Activated naive CD8-positive, alpha-beta T cell treated with anti-CD3 and anti-CD28 coated beads, Interleukin-2, amount 10 ng/mL, durations not matched to agents 7 days and 5 days (primary cell): ENCODE measurements at places on chromosomes 6 and 20.
A peak's percentile ranks its signal among the peaks of the same experiment; 100 is the strongest.

DNA sequence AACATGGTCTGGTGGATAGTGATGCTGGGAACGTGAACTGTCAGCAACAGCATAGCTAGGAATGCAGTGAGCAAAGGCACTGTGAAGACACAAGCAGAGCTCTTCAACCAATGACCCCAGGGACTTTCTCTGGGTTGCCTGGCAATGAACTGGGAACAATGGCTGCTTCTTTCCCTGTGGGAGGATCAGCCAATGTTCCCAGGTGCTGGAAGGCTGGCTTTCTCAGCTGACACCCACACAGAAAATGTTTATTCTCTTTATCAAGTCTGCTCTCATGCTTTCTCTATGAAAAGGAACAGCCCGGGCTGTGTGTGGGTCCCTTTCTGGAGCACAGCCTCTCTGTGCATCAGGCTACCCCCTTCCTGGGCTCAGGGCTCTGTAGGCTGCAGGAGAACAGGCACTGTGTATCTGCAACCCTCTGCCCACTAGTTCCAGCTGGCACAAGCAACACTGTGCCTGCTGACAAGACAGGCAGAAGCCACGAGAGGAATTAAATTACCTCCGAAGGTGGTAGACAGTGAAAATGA, 54.2 kb downstream of the HFE start:
- no peaks in the 10 kb centered on the region for H3K27me3 ChIP-seq
- peaks cover 10% of the 10 kb centered on the region for H3K4me1 ChIP-seq
- H3K4me3 ChIP-seq, result no peak overlapping the region
- no peak for DNase-seq
- H3K27ac ChIP-seq, result no peak overlapping the region

GRCh38 chr6:128731249-128732165, 151.4 kb upstream of the LAMA2 start:
- no peak overlapping the region for H3K27ac ChIP-seq
- no peak overlapping the region for H3K4me3 ChIP-seq
- DNase-seq, result no peak
- no peaks in the 10 kb centered on the region for H3K36me3 ChIP-seq
- peaks cover 16% of the 10 kb centered on the region for H3K27me3 ChIP-seq

DNA sequence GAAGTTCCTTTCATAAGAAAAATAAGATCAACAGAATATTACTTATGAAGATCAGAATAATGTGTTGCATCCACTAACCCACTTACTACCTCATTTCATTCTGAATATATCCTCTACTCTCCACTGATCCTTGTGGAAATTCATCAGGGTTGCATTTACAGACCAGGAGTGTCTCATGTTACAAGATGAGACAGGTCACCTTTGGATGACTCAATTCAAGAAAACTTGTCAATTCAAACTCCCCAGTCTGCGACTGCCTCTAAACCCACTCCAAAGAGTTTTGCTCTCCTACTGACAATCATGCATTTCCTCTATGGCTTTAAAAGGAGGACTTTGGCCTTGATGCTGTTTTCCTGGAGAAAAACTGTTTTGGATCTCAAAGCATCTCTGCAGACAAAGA, 68.4 kb downstream of the ID4 start:
- no peaks in the 10 kb centered on the region for H3K27me3 ChIP-seq
- H3K27ac ChIP-seq, result no peak overlapping the region

- H3K4me3 ChIP-seq, result no peak overlapping the region
- H3K27ac ChIP-seq, result no peak overlapping the region
- no peaks in the 10 kb centered on the region for H3K36me3 ChIP-seq
These were observed 2.6 kb upstream of the CENPW start for GRCh38 chr6:126337323-126337722.

DNA sequence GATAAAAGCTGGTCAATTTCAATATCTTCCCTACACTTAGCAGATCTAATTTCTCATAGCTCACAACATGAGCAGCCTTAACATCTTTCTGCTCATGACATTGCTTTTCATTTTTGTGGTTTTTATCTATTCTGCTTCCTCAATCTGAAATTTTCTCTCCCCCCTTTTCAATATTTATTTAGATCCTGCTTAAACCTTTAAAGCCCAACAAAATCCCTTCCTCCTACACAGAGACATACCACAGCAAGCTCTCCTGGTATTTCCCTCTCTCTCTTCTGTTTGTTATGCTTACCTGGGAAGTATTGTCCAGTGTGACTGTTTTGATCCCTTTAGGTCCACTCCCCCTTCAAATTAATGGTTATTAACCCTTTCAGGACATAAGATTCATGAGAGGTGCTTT, 582.5 kb downstream of the RFPL4B start:
- no peak for DNase-seq
- H3K36me3 ChIP-seq, result no peaks in the 10 kb centered on the region
- H3K4me1 ChIP-seq, result no peaks in the 10 kb centered on the region

DNA sequence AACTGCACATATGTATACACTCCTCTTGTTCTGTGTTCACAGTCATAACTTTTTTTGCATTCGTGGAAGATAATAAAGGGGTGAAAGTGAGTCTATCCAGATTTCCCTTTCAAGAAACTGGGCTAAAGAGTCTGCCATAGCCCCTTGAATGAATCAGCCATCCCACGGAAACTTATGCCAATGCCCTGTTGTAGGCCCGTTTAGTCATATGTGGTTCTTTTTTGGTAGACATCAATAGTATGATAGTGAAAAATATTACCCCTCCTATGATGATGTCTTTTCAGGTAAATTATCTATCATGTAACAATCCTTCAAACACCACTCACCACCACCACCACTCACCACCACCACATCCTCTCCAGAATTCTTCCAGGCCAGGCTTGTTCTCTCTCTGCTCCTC, 99.9 kb upstream of the MYLIP start:
- no peak for DNase-seq
- H3K36me3 ChIP-seq, result no peaks in the 10 kb centered on the region
- H3K27me3 ChIP-seq, result peaks cover 8% of the 10 kb centered on the region

DNA sequence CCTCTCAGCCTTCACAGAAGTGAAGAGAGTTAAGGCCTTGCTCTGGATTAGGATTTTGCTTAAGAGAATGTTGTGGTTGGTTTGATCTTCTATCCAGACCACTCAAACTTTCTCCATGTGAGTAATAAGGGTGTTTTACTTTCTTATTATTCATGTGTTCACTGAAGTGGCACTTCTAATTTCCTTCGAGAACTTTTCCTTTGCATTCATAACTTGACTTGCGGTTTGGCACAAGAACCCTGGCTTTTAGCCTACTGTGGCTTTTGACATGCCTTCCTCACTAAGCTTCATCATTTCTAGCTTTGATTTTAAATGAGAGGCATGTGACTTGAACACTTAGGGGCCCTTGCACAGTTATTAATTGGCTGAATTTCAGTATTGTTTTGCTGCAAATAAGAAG, 166.1 kb upstream of the OPRM1 start:
- H3K4me1 ChIP-seq, result no peaks in the 10 kb centered on the region
- H3K27ac ChIP-seq, result no peak overlapping the region
- no peak for DNase-seq

- no peak for DNase-seq
- H3K27ac ChIP-seq, result no peak overlapping the region
- no peaks in the 10 kb centered on the region for H3K27me3 ChIP-seq
- no peaks in the 10 kb centered on the region for H3K4me1 ChIP-seq
These were observed 70.1 kb downstream of the RNF144B start for GRCh38 chr6:18457065-18457737.

- no peaks in the 10 kb centered on the region for H3K4me1 ChIP-seq
- DNase-seq, result no peak
- H3K4me3 ChIP-seq, result no peak overlapping the region
- no peaks in the 10 kb centered on the region for H3K36me3 ChIP-seq
These were observed 81.7 kb downstream of the COL9A1 start for GRCh38 chr6:70221025-70221714.

DNA sequence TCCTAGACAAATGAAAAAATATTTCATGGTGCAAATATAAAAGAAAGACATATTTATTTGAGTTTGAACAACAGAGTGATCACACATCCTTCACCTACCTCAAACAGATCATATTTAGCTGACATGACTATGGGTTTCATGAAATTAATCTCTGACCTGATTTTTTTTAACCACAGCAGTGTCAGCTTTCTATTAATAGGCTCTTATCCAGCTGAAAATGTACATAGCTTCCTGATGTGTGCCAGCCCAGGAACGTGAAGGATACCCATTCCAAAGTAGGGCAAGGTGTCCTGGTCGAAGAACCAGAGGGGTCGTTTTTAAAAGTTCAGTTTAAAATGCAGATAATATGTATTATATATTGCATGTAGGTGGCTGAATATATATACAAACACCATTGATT, 19.8 kb downstream of the TRDN start:
- H3K4me1 ChIP-seq, result no peaks in the 10 kb centered on the region
- H3K4me3 ChIP-seq, result no peak overlapping the region
- no peak for DNase-seq
- H3K36me3 ChIP-seq, result no peaks in the 10 kb centered on the region

GRCh38 chr6:154479351-154479769, 31.1 kb downstream of the CNKSR3 start:
- H3K36me3 ChIP-seq, result no peaks in the 10 kb centered on the region
- DNase-seq, result no peak
- no peak overlapping the region for H3K4me3 ChIP-seq
- H3K27ac ChIP-seq, result no peak overlapping the region

DNA sequence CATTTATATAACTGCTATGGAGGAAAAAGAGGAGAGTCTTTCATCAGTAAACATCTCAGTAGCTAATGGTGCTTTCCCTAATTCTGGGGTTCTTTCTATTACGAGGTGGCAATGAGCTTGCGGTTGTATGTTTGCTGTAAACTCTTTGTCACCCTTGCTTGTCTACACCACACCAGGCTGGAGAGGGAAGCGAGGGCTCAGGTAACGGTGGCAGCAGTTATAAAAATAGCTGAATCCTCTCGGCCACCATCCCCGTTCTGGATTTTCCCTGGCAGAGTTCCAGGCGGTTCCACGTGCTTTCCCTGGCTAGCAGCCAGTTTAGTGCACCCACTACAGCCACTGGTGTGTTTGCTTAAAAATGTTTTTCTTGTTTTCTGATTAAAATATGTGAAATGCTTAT, 39.0 kb downstream of the MAS1 start:
- no peak for DNase-seq
- no peak overlapping the region for H3K27ac ChIP-seq
- H3K36me3 ChIP-seq, result no peaks in the 10 kb centered on the region
- peaks cover 14% of the 10 kb centered on the region for H3K4me1 ChIP-seq

DNA sequence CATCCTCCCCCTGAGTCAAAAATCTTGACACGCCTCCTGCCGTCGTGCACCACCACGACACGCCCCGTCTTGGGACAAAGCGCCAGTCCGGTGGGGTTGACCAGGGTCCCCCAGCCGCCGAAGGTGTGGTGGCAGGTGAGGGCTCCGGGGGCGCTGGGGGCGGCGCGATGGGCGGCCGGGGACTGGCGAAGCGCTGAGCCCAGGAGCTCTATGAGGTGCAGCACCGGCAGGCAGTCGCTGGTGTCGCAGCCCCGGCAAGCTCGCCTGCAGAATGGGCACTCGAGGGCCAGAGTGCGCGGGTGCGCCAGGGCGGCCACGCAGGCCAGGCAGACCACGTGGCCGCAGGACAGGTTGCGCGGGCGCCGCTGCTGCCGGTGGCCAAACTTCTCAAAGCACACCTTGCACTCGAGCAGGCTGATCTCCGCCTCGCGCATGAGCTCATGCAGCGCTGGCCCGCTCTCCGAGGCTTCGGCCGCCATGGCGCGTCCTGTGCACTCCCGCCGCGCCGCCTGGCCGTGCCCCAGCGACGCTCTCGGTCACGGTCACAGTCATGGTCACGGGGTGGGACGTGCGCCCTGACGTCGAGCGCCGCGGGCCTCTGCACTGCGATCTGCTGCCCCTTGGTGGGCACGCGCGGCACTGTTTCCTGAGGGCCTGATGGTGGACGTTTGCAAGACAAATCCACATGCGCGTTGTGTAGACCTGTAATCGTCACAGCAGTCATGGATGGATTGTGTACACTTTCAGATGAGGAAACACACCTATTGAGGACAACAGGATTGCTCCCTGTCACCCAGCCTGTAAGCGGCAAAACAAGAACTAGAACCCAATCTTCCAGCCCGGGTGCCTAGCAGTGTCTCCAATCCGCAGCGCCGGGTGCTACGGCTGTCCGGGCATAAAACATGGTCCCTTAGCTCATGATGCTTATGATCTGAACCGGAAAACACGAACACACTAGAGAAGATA, at the start of gene NHLRC1:
TSS of gene NHLRC1 (minus strand) at position 550 of the 966 bp plus-strand sequence. CDS start at position 479, 71 bp downstream.
- H3K4me3 ChIP-seq, result peak within 1 kb of the TSS; percentile 76
- peaks cover 61% of the 10 kb centered on the region for H3K27me3 ChIP-seq
- peak; percentile 83 for DNase-seq
- H3K27ac ChIP-seq, result peak within 1 kb of the TSS; percentile 64
- no peaks in the 10 kb centered on the region for H3K36me3 ChIP-seq
- peaks cover 4% of the 10 kb centered on the region for H3K4me1 ChIP-seq

DNA sequence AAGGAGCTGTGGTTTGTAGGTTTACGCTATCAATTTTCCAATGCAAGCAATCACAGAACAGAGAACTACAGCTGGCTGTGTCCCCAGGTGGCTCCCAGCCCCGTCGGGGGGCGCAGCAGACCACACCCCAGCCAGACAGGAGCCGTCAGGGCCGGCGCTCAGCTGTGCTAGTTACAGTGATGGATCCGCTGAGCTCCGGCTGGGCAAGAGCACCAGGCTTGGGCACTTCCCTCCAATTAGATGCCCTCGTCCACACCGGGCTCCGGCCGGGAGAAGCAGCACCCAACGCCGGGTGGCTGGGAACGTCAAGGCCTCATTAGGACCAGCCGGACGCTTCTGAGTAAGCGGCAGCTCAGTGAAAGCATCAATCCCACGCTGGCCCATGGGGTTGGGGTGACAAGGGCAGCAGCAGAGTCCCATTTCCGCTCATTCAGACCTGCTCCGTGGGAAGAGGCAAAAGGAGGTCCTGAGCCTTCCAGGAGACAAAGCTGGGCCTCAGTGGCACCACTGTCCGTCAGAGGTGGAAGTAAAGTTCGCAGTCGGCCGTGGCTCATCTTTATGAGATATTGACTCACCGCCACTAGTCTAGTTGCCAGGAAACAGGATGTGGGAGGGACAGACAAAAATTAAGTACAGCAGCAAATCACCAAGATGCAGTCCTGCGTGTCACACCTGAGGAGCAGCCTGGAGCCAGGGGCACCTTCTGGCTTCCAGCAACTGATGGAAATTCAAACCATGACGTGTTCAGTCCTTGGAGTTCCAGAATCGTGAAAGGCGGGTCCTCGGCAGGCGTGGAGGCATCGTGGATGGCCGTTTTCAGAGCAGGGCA, 164.1 kb downstream of the TAF4 start:
- peak overlapping the region; percentile 21 for H3K27ac ChIP-seq
- peaks cover 4% of the 10 kb centered on the region for H3K4me1 ChIP-seq
- no peak for DNase-seq
- H3K4me3 ChIP-seq, result no peak overlapping the region
- H3K36me3 ChIP-seq, result no peaks in the 10 kb centered on the region
- peaks cover 5% of the 10 kb centered on the region for H3K27me3 ChIP-seq

- H3K4me1 ChIP-seq, result peaks cover 19% of the 10 kb centered on the region
- peaks cover 79% of the 10 kb centered on the region for H3K27me3 ChIP-seq
- peaks cover 6% of the 10 kb centered on the region for H3K36me3 ChIP-seq
- peak overlapping the region; percentile 23 for H3K27ac ChIP-seq
These were observed 206.5 kb upstream of the ZNF184 start for GRCh38 chr6:27679308-27679963.

GRCh38 chr20:2279253-2279779, 16.5 kb upstream of the TGM3 start:
- no peak overlapping the region for H3K4me3 ChIP-seq
- no peaks in the 10 kb centered on the region for H3K4me1 ChIP-seq
- H3K27me3 ChIP-seq, result peaks cover 19% of the 10 kb centered on the region
- no peaks in the 10 kb centered on the region for H3K36me3 ChIP-seq
- no peak for DNase-seq
